ENCODE measurements at places on chromosomes 1 and 21.

DNA sequence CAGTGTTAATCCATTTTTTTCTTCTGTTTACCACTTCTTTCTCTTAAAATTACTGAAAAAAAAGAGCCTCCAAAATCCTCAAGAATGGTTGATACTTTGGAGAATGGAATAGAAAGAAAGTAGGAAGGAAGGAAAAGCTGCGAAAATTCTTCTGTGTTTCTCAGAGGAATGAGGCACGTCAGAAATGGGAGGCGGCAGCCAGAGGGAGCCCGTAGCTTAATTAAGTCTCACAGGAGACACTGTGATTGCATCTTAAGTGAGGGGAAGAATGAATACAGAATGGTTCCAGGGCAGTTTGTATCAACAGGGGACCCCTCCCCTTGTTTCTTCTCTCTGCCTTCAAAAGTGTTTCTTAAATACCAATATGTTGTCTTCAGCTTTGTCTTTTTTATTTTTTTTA lies 1099.5 kb downstream of the PLA2G4A start:
- no peak for DNase-seq

GRCh38 chr21:33734291-33734690 lies 92.0 kb downstream of the ITSN1 start:
- no peak for DNase-seq

- no peak for DNase-seq
Measured at GRCh38 chr21:41927727-41928409, 25.9 kb downstream of the C2CD2 start.

- no peak for DNase-seq
Measured at GRCh38 chr21:37266515-37267221, 466 bp downstream of the VPS26C start.

- no peak for DNase-seq
Measured at GRCh38 chr1:236920286-236920894, 83.9 kb downstream of the MT1HL1 start.

GRCh38 chr1:89725011-89725370 lies 92.1 kb downstream of the LRRC8C start:
- DNase-seq, result no peak

GRCh38 chr1:160630523-160631451 lies 16.1 kb downstream of the SLAMF1 start:
- no peak for DNase-seq

DNA sequence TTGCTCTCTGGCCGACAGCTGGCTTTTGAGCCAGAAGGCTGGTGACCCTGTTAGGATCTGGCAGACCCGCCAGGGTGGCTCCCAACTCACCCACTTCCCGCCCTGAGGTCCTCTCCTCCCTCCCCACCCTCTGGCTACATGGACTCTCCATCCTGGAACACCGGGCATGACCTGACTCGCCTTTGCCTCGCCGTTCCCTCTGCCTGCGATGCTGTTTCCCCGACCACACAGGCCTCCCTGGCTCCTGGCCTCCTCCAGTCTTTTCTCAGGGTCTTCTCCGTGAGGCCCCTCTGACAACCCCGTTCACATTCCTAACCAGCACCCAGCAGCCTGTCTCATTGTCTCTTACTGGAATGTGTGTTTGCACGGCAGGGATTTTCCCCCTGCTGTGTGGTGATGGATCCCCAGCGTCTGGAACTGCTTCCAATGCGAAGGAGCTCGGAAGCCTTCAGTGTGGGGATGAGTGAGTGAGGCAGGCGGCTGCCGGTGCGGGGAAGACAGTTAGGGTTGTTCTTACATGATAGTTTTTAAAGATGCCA lies 46.0 kb upstream of the POFUT2 start:
- no peak for DNase-seq

- DNase-seq, result no peak
Measured at GRCh38 chr21:17572431-17572830, 40.3 kb downstream of the BTG3 start.

DNA sequence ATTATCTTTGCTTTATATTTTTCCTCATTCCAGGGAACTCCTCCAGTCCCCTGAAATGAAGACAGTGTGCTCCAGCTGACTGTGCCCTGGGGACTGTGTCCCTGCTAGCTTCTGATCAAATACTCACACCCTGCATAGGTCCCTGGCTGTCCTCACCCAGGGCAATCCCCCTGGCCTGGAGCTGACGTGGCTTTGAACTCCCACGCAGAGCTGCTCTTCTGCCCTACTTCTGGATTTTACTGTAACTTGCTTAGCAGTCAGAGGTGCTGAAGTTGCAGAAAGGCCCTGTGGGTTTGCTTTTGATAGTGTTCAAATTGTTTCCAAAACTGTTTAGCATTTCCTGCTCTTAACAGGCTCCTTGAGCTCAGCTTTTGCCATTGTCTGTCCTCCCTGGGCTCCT lies 186.5 kb downstream of the FASLG start:
- DNase-seq, result no peak
